Panc1 (cell line): ENCODE measurements at places on chromosomes 1 and 21.

GRCh38 chr1:109824349-109825115 lies 60.8 kb upstream of the EPS8L3 start:
- peak overlapping the region; percentile 98 for H3K27ac ChIP-seq
- H3K27me3 ChIP-seq: no peaks in the 10 kb centered on the region
- no peak for DNase-seq
- H3K4me1 ChIP-seq: peaks cover 61% of the 10 kb centered on the region
- H3K4me3 ChIP-seq: no peak overlapping the region
- H3K36me3 ChIP-seq: no peaks in the 10 kb centered on the region

DNA sequence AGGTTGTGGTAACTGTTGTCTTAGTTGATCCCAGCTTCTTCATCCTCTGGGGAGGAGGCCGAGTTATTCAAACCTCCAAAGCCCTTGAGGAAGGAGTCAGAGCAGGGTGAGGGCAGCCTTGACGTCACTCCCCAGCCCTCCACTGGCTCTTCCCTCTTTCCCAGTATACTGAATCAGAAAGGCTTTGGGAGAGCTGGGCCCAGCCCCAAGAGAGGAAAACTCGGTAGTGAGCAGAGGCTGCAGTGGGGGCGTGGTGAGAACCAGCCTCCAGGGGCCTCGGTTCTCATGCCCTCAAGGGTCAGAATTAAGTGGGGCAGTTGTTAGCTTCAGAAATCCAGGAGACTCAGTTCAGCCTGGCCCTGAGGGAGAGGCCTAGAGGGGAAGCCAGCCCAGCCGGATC lies 1.8 kb upstream of the GJA4 start:
- H3K4me1 ChIP-seq: no peaks in the 10 kb centered on the region
- no peak overlapping the region for H3K27ac ChIP-seq
- H3K27me3 ChIP-seq: no peaks in the 10 kb centered on the region
- no peaks in the 10 kb centered on the region for H3K36me3 ChIP-seq
- no peak for DNase-seq
- no peak overlapping the region for H3K4me3 ChIP-seq

- H3K4me1 ChIP-seq: no peaks in the 10 kb centered on the region
- H3K4me3 ChIP-seq: no peak overlapping the region
- H3K27ac ChIP-seq: no peak overlapping the region
- DNase-seq: no peak
Observed at GRCh38 chr21:26365849-26366248, 195.3 kb upstream of the APP start.

GRCh38 chr1:226788965-226789364 lies 49.9 kb upstream of the ITPKB start:
- H3K4me3 ChIP-seq: no peak overlapping the region
- H3K27me3 ChIP-seq: no peaks in the 10 kb centered on the region
- H3K4me1 ChIP-seq: 0 out of 2 replicates have a peak, but pooled peaks cover 3% of the 10 kb centered on the region
- H3K36me3 ChIP-seq: no peaks in the 10 kb centered on the region
- H3K27ac ChIP-seq: no peak overlapping the region

- no peak overlapping the region for H3K27ac ChIP-seq
- H3K36me3 ChIP-seq: no peaks in the 10 kb centered on the region
- H3K27me3 ChIP-seq: no peaks in the 10 kb centered on the region
- no peak for DNase-seq
Observed at GRCh38 chr1:76110666-76111065, 36.1 kb downstream of the ST6GALNAC3 start.

- H3K36me3 ChIP-seq: no peaks in the 10 kb centered on the region; the same call in 1 of the 2 replicates
- no peaks in the 10 kb centered on the region for H3K27me3 ChIP-seq
- no peak overlapping the region for H3K4me3 ChIP-seq
Observed at GRCh38 chr21:42012763-42013329, 2.7 kb upstream of the ZBTB21 start.

DNA sequence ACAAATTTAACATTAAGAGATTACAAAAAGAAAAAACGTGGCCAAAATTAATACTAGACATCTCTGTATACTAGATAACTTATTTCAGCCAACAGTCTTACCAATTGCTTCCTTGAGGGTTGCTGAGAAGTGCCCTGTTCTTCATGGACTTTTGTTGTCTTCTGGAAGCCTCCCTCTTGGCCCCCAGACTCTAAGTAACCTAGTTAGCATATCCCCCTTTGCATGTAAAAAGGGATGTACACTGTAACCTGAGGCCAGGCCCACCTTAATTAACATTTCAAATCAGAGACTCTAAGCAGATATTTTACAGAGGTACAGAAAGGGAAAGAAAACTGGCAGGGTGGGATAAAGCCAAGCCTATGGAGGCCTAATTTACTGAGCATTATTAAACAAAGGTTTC lies 1047.3 kb downstream of the ADGRL2 start:
- H3K27ac ChIP-seq: no peak overlapping the region
- no peaks in the 10 kb centered on the region for H3K4me1 ChIP-seq
- no peaks in the 10 kb centered on the region for H3K27me3 ChIP-seq
- DNase-seq: no peak
- no peaks in the 10 kb centered on the region for H3K36me3 ChIP-seq

GRCh38 chr1:154866257-154867063 lies 3.6 kb downstream of the KCNN3 start:
- H3K27ac ChIP-seq: no peak overlapping the region
- no peaks in the 10 kb centered on the region; the same call in 1 of the 2 replicates for H3K4me1 ChIP-seq
- H3K36me3 ChIP-seq: no peaks in the 10 kb centered on the region
- peaks cover 2% of the 10 kb centered on the region for H3K27me3 ChIP-seq

- no peak overlapping the region for H3K4me3 ChIP-seq
- no peak overlapping the region for H3K27ac ChIP-seq
- peaks cover 4% of the 10 kb centered on the region; the same call in 1 of the 2 replicates for H3K27me3 ChIP-seq
- no peak for DNase-seq
- no peaks in the 10 kb centered on the region for H3K4me1 ChIP-seq
Observed at GRCh38 chr1:2927393-2928360, 93.6 kb upstream of the ACTRT2 start.

GRCh38 chr1:56191369-56191768 lies 388.0 kb downstream of the PLPP3 start:
- H3K27ac ChIP-seq: no peak overlapping the region
- no peak for DNase-seq
- no peak overlapping the region for H3K4me3 ChIP-seq
- H3K4me1 ChIP-seq: no peaks in the 10 kb centered on the region
